ENCODE measurements at places on chromosomes 2 and 18. TPM values are rescaled to one million over a fixed set of nuclear protein-coding genes. Genes with fewer than 3 reads are reported as not detected.
A peak's percentile ranks its signal among the peaks of the same experiment; 100 is the strongest.

- no peak for DNase-seq
Observed at GRCh38 chr2:171346723-171347557, 86.8 kb downstream of the METTL8 start.

GRCh38 chr18:79573921-79574491, 105.6 kb upstream of the CTDP1 start:
- DNase-seq, result no peak

DNA sequence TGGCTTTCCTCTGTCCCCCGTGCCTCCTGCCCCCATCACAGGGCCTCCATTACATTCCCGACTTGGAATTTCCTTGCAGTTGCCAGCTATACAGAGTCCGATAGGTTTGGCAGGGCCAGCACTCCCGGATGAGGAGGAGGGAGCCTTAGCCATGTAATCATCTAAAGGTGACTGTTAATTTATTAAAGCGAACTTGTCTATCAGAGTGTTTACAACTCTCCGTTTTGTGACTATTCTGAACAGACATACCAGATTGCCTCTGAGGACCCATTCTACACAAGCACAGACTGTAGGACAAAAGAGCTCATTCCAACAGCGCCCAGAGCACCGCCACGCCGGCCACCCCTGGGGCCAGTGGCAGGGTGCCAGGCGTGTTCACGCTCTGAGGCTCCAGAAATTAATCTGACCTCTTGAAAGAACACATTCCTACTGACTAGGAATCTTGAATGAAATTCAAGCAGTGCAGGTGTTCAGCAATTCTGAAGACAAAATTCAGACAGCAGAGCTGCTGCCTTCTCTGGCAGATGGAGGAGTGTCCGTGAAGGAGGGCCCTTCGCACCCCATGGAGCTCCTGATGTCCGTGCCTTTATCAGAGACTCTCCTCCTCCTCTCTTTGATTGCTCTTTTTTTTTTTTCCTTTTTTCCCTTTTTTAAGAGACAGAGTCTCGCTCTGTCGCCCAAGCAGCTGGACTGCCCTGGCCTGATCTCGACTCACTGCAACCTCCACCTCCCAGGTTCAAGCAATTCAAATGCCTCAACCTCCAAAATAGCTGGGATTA, 58.1 kb upstream of the RALBP1 start:
- peak; percentile 77 for DNase-seq

- DNase-seq, result no peak
Observed at GRCh38 chr2:81542119-81542518, 1237.6 kb upstream of the LRRTM1 start.

GRCh38 chr18:72419914-72420313, 124.2 kb downstream of the CBLN2 start:
- DNase-seq, result no peak

DNA sequence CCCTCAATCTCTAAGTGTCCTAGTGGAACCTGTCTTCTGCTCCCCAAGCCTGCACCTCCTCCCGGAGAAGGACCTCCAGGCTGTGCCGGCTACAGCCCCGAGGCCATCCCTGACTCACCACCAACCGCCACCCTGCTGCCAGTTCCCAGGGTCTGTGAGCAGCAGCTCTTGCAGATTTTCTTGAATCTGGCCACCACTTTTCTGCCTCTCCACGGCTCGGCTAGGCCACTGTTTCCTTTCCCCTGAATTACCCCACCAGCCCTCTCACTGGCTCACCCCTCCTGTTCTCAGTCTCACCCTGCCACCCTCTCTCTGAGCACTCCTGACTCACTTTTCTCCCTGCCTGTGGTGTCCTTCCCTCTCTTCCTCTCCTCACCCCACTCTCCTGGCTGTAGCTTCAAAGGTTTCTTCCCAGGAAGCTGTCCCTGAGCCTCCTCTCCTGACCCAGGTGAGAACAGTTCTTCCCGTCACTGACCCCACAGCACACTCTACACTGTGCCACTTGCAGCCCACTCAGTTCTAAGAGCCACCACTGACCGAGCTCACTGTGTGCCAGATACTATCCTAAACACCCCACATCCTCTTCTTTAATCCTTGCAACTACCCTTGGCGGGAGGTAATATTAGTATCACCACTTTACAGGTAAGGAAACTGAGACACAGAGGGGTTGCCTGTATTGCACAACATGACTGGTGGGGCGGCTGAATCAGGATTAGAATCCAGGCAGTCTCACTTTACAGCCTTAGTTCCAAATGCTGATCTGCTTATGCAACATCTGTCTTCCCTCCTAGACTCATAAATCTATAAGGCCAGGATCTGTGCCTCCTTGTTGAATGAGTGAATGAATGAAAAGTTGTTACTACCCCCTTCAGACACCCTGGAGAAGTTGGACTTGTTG, 111.6 kb downstream of the SMAD7 start:
- no peak for DNase-seq

DNA sequence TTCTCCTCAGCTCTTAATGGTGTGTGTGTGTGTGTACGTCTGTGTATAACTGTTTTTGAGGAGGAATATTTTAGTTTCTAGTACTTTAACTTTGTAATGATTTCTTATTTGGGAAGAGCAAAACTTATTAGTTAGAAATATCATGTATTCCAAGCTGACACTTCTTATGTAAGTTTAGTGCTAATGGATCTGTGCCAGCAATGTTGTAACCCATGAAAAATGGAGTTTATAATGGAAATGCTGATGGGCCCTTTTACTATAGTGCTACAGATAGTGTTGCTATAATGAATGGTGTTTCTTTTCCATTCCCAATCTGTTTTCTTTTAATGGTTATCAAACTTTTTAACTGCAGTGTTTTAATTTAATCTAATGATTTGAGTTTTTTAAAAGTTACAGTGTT, 49.8 kb upstream of the OTX1 start:
- DNase-seq, result peak; percentile 10

DNA sequence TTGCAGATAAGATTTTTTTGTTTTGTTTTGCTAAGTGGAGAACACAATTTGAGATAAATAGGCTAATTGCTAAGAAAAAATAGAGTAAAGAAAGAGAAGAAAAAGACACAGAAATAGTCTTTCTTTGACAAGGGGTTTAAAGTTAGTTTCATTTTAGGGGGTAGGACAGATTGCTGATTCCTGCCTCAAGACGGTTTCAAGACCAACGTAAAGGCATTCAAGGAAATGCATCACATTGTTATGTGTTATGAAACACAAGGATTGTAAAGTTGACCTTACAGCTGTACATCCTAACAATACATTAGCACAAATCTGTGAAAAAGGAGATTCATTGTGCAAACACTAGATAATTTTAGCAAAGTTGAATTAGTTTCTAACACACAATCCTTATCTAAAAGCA, 22.7 kb upstream of the ETAA1 start:
- DNase-seq, result no peak

- no peak for DNase-seq
Observed at GRCh38 chr2:128737546-128737826, 418.8 kb upstream of the HS6ST1 start.

The HOXD10 gene
- 147 TPM for polyA plus RNA-seq

The POTEE gene
- not detected for polyA plus RNA-seq

The FASTKD2 gene
- polyA plus RNA-seq, result 40.5 TPM

The GCG gene
- polyA plus RNA-seq, result not detected

The SLC8A1 gene
- polyA plus RNA-seq, result 56.1 TPM

The IL36G gene
- polyA plus RNA-seq, result 0.76 TPM

The FAM124B gene
- 2.5 TPM for polyA plus RNA-seq
